ENCODE measurements at places on chromosomes 12 and 14. TPM values are rescaled to one million over a fixed set of nuclear protein-coding genes. Genes with fewer than 3 reads are reported as not detected.

- no peak for DNase-seq
Measured at GRCh38 chr12:122614839-122615238, 87.8 kb downstream of the KNTC1 start.

DNA sequence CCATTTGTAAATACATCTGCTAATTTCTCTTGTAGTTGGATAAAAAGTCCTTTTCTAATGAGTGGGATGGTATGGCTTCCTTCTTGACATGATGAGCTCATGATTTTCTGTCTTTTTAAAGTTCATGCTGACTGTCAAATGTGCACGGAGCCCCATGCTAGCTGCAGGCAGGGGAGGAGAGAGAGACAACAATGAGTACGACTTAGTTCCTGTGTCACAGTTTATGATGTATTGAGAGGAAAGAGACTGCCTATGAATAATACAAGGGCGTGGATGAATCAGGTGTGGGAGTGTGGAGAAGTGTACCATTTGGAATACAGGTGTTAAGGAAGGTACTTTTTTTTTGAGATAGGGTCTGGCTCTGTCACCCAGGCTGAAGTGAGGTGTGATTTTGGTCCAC, 10.7 kb upstream of the TBC1D30 start:
- DNase-seq: no peak

DNA sequence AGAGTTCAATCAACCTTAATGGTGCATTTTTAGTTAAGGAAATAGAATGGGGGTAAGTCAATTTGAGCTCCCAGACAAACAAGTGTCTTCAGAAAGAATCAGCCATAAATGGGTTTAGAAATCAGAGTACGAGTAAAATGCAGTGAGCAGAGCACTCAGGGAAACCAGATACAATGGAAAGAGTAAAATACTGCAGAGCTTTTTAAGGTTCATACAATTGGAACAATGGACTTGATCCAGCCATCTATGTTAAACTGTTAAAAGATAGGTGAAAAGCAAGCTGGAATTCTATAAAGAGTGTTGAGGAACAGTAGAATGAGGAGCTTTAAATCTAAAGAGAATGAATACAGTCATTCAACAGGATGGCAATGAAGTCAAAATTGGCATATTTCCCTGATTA, 23.8 kb upstream of the PCNX4 start:
- DNase-seq: no peak

Gene PLEKHA5
- total RNA-seq: 48.5 TPM

- no peak for DNase-seq
Measured at GRCh38 chr14:70000601-70001000, 121.4 kb downstream of the SMOC1 start.

DNA sequence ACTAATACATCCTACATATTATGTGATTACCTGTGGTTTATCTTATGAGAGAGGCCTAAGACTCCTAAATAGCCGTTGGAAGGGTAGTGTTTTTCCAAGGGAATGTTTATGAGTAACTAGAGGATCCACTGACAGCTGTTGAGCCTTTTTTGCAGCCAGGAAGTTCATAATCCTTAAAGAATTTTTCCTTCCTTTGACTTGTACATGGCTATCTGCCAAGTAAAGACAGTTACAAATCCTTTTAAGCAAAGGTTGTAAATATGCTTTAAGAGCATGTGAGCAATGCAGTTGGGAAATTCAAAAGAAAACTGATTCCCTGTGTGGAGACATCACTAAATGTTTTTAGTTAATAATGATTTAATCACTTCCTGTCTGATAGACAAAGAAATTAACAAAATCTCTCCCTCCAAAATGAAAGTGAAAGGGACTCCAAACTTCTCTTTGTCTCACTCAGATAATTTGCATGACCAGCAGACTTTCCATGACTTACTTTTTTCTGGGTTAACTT, 333.8 kb downstream of the PDZRN4 start:
- DNase-seq: no peak

DNA sequence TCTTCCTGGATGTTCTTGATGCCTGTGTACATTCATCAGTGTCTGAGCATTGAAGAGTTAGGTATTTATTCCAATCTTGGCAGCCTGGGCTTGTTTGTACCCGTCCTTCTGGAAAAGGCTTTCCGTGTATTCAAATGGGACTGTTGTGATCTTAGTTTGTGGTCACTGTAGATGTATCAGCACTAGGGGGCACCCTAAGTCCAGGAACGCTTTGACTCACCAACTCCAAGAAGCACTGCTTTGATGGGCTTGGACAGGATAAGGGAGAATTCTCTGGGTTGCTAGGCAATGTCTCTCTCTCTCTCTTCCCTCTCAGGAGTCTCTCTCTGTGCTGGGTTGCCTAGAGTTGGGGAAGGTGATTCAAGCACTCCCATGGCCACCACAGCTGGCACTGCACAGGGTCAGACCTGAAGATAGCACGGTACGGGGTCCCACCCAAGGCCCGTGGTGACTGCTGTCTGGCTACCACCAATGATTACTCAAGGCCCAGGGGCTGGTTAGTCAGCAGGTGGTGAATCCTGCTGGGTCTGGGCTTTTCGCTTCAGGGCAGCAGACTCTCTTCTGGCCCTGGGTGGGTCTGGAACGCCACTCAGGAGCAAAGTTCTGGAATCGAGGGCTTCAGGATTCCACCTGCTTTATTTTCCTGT, 211.1 kb upstream of the RGS6 start:
- peak; percentile 89 for DNase-seq

DNA sequence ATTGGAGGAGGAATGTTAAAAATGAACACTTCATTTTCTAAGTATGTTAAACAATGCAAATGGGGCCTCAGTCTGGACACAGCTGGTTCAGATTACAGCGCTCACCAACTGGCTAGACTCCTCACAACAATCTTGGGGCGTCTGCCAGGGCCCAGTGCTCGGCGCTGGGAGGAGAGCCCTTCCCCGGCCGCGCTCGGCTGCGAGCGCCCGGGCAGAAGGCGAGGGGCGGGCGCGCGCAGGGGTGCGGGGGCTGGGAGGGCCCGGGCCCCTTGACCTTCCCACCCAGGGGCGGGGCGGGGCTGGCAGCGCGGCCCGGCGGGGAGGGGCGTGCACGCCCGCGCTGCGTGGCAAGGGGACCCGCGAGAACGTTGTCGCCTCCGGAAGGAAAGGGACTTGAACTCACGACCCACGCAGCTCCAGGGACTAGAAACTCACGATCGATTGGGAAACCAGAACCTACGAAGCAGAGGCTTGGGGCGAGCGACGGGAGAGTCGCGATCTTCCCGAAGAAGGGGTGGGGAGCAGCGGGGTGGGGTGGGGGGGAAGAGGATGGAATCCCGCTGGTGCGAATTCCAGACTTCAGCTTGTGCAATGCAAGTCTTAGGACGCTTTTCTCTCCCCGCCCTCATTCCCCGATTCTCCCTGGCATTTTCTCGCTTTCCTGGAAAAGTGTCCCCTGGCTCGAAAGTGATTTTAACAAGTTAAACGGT, at the start of gene FBLN5:
Gene FBLN5 (minus strand): TSS at position 220 of the 710 bp plus-strand sequence. CDS start 465 bp downstream, outside the sequence.
- peak; percentile 85 for DNase-seq

GRCh38 chr14:105473677-105474482, 741 bp upstream of the CRIP2 start:
- DNase-seq: peak; percentile 99

DNA sequence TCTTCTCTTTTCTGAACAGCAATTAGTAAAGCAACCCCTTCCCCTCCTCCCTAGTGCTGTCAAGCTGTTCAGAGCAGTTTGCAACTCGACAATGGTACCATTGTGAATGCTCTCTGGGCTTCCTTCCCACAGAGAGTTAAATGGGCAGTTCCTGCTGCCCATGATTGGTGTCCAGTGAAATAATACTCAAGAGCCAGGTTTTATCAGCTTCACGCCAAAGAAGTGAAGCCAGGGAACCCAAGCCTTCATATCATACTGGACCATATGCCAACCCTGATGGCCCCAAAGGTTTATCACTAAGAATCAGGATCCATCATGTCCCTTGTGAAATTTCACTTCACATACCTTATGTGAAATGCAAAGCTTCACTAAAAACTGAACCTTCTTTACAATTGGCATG, 24.7 kb downstream of the INSM2 start:
- peak; percentile 49 for DNase-seq

GRCh38 chr12:85627584-85627983, 208.6 kb downstream of the RASSF9 start:
- no peak for DNase-seq

- no peak for DNase-seq
Measured at GRCh38 chr12:77847680-77848431, 17.2 kb downstream of the NAV3 start.

- DNase-seq: peak; percentile 47
Measured at GRCh38 chr14:44712024-44712815, 205.1 kb upstream of the FSCB start.

DNA sequence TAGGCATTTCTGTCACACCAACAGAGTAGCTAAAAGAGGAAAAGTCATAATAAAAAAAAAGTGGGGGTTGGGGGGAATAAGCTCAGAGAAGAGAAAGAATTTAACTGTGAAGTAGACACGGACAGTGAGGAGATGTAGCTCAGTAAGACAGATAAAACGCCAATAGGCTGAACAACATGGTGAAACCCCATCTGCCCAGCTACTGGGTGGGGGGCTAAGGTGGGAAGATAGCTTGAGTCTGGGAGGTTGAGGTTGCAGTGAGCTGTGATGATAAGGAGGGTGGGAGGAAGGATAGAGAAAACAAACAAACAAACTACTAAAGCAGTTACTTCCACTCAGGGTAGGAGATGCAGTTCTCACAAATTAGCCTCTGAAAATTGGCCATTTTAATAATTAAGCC, 25.0 kb downstream of the HECTD4 start:
- no peak for DNase-seq

Gene IL22
- not detected for total RNA-seq

GRCh38 chr14:100374876-100375265, 51.7 kb downstream of the SLC25A47 start:
- DNase-seq: no peak

Gene TGFB3
- 6.8 TPM for total RNA-seq

Gene KLRK1
- total RNA-seq: not detected

DNA sequence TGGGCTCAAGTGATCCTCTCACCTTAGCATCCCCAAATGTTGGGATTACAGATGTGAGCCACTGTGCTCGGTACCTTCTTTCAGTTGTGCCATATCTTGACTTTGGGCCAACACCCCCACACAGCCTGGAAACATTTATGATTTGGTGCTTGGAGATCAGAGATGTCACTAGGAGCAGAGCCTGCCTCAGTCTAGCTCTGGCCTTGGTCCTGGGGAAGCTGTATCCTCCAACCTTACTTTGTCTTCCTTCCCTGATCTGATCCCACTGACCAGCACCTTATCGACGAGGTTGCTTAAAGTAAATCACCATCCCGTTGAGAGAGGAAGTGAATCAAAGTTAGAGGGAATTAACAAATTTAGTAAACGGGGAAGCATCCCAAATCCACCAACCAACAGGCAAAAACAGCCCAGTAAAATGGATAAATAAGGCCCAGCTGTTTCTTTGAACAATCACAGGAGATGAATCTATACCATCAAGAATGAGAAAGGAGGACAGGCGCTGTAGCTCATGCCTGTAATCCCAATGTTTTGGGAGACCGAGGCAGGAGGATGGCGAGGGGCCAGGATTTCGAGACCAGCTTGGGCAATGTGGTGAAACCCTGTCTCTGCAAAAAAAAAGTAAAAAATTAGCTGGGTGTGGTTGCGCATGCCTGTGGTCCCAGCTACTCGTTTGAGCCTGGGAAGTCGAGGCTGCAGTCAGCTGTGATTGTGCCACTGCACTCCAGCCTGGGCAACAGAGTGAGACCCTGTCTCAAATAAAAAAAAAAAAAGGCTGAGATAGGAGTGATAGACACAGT, 3.4 kb downstream of the PLBD2 start:
- no peak for DNase-seq

Gene CARMIL3
- 5.0 TPM for total RNA-seq

DNA sequence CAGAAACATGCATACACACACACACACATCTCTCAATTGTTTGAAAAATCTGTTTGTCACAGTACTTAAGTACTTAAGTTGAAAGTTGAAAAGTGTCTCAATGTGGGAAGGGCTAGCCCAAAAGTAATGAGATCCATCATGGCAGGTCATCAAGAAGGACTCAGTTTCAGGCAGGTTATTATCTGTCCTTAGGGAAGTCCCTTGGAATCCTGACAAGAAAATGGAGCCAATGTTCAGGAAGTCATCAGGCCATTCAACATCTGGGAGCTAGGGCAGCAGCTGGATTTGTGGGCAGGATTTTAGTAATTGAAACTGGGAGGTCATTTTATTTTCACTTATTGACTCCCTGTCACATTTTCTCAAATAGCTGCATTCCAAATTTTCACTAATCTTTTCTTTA, 56.0 kb downstream of the MSRB3 start:
- DNase-seq: no peak

GRCh38 chr12:44025499-44025898, 189.6 kb downstream of the TMEM117 start:
- DNase-seq: no peak

Gene ADAMTS20
- 1.1 TPM for total RNA-seq

GRCh38 chr12:95709152-95709551, 81.4 kb downstream of the NTN4 start:
- DNase-seq: no peak

- DNase-seq: no peak
Measured at GRCh38 chr14:81533212-81533535, 479 bp downstream of the SEL1L start.

- no peak for DNase-seq
Measured at GRCh38 chr12:91947459-91947858, 198.2 kb downstream of the BTG1 start.

Measured in endodermal cell (in vitro differentiated cells).